Activated naive CD4-positive, alpha-beta T cell treated with anti-CD3 and anti-CD28 coated beads for 36 hours (primary cell): ENCODE measurements at places on chromosomes 5 and 9.

GRCh38 chr5:67182301-67182790, 14.3 kb downstream of the CD180 start:
- no peak for DNase-seq

GRCh38 chr5:142095035-142095434, 13.5 kb upstream of the NDFIP1 start:
- DNase-seq, result peak; percentile 82

DNA sequence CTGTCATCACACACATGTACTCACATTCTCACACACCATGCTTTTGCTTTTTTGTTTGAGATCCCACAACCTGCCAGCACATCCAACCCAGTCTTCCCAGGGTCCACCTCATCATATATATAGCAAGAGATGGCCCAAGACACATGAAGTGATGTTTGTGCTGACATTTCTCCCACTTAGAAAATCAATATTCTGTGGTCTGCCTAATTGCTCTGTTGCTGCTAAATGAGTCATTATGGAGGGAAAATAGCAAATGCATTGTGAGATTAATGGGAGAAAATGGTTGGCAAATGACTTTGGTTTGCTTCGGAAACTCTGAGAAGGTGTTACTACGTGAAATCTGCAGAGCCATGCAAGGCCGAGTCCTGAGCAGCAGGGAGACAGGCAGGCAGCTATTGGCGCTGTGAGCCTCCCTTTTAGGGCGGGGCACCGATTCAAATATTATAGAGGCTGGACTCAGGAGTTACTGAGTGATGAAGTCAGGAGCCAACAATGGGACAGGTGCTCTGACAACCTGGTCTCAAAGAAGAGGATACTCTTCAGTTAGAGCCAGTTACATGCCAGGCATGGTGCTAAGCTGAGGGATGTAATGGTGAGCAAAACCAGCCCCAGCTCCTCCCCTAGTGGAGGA, 62.8 kb downstream of the DAB2IP start:
- no peak for DNase-seq

GRCh38 chr9:89869793-89870580, 265.2 kb downstream of the GADD45G start:
- no peak for DNase-seq

- DNase-seq, result no peak
Observed at GRCh38 chr9:135850737-135851136, 56.6 kb downstream of the CAMSAP1 start.

GRCh38 chr5:150309101-150309885, 6.6 kb upstream of the ARSI start:
- DNase-seq, result no peak

- no peak for DNase-seq
Observed at GRCh38 chr9:130939405-130940026, 469 bp upstream of the FIBCD1 start.

DNA sequence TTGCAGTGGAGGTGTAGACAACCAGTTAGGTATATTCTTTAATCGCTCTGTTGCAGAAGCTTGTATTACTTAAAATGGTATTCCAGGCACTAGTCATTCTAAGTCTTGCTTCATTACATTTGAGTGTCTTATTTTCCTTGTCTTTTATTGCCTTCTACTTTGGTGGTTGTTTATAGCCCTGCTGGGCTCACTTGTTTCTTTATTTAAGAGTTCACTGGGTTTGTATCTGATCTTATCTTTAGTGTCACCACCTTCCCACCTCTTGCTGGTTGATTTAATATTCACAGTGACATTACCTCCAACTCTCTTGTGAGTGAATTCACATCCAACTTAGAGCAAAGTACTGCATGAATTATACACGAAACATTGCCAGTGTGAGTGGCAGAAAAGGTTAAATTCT, 83.6 kb upstream of the BNC2 start:
- DNase-seq, result no peak

GRCh38 chr5:152987131-152987530, 503.3 kb upstream of the GRIA1 start:
- DNase-seq, result no peak

DNA sequence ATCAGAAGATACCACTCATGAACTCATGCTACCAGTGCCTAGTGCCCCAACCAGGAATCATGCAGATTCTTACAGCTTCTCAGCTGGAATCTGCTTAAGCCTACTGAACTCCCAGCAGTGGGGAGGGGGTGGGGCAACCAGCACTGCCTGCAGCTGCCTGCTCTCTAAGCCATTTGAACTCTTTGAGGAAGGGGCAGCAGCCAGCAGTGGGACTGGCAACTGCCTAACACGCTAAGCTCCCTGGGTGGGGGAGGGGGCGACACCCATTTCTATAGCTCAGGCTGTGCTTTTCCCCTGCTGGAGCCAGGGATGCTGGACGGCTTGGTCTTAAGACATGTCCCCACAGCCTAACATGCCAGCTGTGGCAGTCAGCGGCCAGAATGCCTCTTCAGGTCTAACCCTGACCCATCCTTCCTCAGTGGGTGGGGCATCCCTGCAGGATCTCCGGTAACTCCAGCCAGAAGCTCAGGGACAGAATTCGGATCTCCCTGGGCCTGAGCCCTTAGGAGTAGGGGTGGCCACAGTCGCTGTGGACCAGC, 889.7 kb downstream of the CDH9 start:
- DNase-seq, result no peak

DNA sequence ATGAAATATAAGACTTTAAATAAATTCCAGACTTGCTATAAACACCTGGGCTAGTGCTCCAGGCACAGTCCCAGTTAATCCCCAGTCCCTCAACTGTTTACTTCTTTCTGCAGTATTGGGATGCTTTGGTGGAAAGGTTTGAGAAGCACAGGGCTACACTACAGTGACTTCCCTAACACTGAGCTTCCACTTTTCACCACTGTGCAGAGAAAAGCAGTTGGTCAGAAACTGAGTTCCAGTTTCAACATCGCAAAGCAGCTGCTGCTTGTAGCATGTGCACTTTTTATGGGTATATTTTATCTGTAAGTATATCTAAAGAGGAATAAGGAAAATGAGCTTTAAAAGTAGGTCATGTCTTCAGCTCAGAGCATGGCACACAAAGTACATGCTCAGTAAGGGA, 339.7 kb downstream of the NTRK2 start:
- no peak for DNase-seq

DNA sequence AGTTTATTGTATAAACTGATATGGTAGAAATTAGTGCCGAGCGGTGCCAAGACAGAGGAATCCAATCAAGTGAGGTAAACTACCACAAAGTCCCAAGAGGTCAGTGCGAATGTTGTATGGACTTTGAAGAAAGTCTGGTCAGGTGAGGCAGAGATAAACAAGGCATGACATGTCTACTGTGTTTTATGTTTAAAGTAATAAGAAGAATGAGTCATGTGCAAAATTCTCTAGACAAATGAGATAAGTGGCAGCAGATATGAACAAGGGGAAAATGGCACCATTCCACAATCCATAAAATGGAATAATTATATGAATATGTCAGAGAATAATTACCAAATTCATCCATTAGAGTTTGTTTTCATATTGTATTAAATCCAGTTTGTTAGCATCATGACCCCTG, 364.1 kb upstream of the CCNH start:
- no peak for DNase-seq

- DNase-seq, result no peak
Observed at GRCh38 chr5:81068063-81068462, 107.9 kb downstream of the RASGRF2 start.

- no peak for DNase-seq
Observed at GRCh38 chr9:135060461-135061116, 26.9 kb upstream of the OLFM1 start.

GRCh38 chr9:94771096-94771495, 44.6 kb downstream of the AOPEP start:
- peak; percentile 16 for DNase-seq

DNA sequence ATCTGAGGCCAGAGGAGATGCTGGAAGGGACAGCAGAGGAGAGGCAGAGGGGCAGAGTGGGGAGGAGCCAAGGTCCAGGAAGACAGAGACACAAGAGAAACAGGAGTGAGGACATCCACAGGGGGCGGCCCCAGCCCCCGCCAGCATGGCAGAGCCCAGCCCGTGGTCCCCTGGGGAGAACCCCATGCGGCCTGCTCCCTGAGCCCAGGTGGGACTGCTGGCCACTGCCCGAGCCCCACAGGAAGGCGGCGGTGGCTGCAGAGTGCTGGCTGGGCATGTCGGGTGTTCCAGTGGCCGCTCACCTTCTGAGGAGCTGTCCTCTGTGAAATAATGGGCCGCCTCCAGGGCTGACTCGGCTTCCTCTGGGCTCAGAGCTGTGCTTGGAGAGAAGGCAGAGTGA, 8.9 kb upstream of the MRNIP start:
- no peak for DNase-seq

DNA sequence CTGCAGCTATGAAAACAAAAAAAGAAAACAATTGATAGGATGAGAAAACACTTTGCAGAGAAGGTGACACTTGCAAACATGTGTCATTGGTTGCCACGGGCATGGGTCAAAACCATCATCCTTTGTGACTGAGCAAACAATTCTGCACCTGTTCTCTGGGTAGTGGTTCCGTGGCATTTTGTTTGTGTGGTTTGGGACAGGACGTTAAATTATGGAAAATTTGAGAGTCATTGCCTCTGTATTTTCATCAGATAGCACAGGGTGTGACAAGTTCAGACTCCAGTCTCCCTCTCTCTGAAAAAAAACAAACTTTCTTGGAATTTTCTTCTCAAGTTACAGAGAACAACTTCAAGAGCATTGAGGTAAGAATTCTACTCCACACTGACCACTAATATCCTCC, 113.4 kb upstream of the HMHB1 start:
- DNase-seq, result no peak

- DNase-seq, result no peak
Observed at GRCh38 chr9:132577119-132577518, 5.3 kb upstream of the BARHL1 start.

DNA sequence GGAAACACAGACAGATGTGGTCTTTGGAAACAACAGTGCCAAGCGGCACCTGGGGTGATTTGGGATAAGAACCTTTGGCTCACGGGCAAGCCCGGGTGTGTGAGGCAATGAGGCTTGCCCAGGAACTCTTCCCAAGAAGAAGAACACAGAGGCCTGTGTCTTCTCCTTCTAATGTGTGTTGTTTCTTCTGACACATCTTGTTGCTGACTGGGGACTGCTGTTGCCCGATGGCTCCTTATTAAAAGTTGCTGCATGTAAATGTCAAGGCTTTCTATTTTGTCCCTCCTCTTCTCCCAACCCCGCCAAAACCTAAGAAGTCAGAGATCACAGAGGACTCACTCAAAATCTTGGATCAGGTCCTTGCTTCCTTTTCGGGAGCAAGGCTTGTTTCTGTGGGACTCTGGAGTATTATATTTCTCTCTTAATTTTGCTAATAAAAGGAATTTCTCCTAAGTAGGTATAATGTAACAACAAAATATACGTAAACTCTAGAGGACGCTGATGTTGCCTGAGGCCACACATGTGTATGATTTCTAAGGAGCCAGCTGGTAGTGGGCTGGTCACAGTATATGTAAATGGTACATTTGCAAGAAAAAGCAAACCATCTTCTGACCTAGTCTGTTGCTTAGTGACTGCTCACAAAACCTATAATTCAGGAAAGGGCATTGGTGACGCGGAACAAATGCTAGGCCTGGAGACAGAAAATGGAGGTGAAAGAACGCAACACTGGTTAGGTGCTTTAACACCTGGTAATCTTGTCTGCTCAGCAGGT, 232.5 kb downstream of the GADD45G start:
- no peak for DNase-seq

GRCh38 chr5:867300-867870, 16.6 kb upstream of the ZDHHC11 start:
- DNase-seq, result no peak

GRCh38 chr9:69034071-69034470, 1.5 kb upstream of the FXN start:
- DNase-seq, result no peak
